ENCODE measurements at places on chromosomes 7 and 10.

GRCh38 chr10:119396008-119396708, 146.4 kb downstream of the RGS10 start:
- no peak for DNase-seq

DNA sequence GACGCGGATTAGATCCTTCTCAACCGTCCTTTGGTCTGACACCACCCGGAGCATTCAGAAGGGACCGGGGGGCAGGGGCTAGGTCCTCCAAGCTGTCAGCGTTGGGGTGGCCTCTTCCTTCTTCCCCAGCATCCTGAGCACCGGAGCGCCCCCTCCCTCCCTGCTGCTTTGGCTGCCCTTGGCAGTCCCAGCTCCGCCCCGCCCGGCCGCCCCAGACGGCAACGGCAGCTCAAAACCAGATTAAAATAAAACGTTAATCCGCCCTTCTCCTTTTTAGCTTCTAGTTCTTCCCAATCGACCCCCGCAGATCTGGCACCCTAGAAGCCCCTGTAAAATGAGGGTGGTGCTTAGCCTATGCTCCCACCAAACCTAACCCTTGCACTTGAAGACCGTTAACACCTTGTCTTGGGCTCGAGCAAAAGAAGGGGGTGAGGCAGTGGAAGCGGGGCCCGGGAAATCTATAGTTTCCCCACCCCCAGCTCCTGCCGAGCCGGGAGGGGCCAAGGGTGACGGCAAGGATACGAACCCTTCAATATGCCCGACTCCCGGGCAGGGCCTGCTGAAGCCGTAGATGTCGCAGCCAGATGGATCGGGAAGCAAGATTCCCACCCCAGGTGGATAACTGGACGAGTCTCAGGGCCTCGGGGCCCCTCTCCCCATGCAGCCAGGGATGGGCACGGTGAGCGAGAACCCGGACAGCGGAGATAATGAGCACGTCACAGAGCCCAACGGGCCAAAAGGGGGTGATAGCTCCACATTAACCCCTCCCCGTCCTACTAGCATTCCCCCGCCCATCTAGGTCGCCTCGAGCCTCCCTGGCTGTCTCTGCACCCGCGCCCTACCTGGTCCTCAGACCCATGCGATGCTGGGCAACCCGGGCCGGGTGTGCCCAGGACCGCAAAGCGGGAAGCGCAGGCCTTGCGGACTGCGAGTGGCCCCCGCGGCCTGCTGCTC, 169.7 kb downstream of the NRF1 start:
- DNase-seq: no peak

DNA sequence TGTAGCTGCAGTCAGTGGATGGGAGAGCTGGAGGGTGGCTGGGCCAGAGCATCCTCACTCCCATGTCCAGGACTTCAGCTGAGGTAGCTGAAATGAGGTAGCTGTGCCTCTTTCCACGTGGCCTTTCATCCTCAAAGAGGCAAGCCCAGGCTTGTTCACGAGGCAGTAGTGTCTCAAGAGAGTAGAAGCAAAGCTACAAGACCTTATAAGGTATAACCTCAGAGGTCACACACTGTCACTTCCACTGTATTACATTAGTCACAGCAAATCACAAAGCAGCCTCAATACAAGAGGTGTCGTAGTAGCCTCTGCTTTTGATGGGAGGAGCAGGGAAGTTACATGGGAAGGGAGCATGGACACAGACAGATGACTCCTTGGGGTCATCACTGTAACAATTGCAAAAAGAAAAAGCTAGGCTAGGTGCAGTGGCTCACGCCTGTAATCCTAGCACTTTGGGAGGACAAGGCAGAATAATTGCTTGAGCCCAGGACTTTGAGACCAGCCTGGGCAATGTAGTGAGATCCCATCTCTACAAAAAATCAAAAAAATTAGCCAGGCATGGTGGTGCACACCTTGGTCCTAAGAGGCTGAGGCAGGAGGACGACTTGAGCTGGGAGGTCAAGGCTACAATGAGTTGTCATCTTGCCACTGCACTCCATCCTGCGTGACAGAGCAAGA, 97.5 kb downstream of the SKIDA1 start:
- no peak for DNase-seq

DNA sequence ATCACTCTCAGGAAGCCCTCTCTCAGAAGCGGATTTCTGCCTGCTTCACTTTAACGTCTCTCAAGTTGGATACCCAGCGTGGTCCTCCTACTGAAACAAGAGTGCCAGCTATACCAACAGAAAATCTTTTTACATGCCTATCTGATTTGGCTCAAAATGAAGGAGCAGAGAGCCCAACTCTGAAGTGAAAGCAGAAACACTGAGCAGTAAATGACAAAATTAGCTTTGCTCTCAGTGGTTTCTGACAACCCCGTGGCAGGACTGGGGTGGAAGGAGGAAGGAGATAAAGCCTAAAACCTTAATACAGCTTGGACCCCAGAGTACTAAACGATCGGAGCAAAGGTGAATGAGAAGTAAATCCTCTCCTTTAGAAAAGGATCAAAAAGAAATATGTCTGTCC, 25.1 kb upstream of the GPR37 start:
- no peak for DNase-seq

- no peak for DNase-seq
These were observed 529.9 kb downstream of the XPNPEP1 start for GRCh38 chr10:109393425-109393824.

GRCh38 chr7:30412782-30413504, 65.6 kb downstream of the NOD1 start:
- DNase-seq: no peak

GRCh38 chr7:128827248-128827958, 2.8 kb upstream of the FLNC start:
- DNase-seq: no peak

- no peak for DNase-seq
These were observed 41.9 kb downstream of the IQUB start for GRCh38 chr7:123492485-123492884.

DNA sequence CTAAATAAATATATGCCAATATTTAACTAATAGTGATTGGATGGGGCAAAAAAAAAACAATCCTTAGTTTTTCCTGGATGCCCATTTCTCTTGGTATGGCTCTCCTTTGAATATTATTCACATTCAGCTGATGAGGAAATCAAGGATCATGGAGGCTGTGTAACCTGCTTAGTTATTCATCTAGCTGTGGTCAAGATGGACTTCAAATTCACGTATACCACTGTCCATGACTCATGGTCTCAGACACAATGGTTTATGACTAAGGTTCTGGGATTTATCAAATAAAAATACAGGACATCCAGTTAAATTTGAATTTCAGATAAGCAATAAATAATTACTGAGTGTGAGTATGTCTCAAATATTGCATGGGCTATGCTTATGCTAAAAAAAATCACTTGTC, 191.5 kb upstream of the CELF2 start:
- DNase-seq: no peak

- no peak for DNase-seq
These were observed 19.8 kb downstream of the MDFIC start for GRCh38 chr7:114941692-114942091.

DNA sequence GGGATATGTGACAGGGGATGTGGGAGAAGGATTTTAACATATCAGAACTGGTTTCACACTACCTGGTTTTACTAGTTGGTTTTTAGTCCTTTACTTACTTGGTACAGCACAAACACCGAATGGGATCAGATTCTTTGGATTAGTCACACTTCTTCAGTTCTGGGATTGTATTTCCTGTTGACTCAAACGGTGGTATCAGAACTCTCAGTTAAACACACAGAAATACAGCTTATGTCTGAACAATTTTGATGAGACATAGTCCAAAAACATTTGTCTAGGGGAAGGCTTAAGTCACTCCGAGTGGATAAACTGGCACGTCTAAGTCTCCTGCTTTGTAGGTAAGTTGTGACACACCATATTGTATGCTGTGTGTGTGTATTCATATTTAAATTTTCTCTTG, 480.5 kb downstream of the PHTF2 start:
- no peak for DNase-seq

GRCh38 chr10:49610458-49611165, 502 bp downstream of the SLC18A3 start:
- no peak for DNase-seq

DNA sequence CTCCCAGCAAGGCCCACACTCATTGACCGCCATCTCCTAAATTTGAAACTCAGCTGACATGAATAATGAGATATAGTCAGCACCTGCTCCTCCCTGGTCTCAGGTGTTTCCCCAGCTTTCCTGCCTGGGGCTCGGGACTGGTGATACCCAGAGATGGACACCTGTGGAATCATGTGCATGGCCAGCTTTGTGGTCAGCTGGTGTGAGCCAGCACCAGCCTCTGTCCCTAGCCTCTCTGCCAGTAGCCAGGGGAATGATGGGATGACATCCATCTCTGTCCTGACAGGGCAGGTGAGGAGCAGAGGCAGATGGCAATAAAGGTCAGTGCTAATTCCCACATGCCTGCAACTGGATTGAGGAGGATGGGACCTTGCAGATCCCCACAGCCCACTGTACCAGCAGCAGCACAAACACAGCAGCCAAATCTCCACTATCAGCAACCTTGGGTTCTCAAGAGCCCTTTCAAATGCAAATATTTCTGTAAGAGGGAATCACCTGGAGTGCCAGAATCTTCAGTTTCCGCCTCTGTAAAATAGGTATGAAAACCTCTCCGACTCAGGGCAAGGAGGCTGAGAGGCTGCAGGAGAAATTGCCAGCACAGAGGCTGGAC, 329.2 kb upstream of the ZMIZ1 start:
- DNase-seq: no peak

DNA sequence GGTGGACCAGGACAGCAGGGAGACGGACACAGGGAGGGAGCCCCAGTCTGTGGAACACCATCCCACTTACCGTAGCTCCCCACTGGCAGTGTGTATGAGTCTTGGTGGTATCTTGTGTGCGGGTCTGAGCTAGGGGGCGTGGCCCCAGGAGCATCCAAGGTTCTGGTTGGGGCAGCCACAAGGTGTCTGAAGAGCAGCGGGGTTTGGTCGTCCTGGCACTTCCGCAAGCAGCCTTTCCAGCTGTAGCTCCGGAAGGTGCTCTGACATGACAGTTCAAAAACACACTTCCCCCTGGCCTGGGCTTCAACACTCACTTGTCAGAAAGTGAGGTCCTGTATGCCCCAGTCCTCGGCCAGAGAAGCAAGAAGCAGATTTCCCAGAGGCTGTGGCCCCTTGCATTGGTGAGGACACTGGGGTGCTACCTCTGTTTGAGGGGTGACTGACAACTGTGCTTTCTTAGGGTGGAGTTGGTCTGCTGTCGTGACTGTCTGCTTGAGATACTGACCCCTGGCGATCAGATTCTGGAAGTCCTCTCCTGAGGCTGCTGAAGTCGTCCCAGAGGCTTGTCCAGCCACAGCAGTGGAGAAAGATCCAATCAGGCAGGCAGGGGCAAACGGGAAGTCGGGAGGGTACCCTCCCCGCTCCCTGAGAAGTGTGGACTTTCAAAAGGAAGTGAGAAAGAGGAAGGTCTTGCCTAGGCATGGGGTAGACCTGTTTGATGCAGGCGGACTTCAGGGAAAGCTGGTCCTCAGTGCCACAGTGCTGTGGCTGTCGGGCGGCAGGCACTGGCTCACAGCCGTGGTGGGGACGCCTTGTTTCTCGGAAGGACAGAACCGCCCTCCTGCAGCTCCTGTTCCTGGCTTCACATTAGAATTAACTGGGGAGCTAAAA, 51.4 kb upstream of the PFKFB3 start:
- no peak for DNase-seq

DNA sequence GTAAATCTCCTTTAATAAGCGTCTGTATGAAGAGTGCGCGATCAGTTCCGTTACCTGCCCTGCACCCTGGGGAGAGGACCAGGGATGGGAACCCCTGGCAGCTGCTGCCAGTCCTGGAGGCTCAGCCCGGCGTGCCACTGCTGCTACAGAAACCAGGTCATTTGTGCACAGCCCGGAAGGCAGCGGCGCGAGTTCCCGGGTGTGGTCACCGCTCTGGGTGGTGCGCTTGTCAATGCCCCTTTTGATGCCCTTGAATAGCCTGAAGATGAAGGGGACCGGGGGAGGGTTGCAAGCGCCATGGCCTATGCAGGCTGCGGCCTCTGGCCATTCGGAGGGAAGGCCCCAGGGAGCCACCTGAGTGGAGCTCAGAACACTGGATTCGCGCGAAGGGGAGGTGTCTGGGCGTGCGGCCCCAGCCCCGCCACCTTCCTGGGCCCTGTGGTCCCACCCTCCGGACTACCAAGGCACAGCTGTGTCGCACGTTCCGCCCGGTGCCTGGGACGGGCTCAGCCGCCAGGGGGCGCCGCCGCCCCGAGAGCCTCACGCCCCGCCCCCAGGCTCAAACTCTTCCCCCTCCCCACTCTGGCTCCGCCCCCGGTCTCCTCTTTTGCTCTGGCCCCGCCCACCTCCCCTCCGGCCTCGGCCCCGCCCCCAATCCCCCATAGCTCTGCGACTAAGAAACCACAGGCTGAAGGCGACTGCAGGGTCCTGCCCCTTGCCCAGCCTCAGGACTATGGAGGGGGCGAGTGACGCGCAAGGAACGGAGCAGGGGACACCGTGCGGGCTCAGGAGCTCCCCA, 16.5 kb downstream of the AP5Z1 start:
- peak; percentile 71 for DNase-seq

DNA sequence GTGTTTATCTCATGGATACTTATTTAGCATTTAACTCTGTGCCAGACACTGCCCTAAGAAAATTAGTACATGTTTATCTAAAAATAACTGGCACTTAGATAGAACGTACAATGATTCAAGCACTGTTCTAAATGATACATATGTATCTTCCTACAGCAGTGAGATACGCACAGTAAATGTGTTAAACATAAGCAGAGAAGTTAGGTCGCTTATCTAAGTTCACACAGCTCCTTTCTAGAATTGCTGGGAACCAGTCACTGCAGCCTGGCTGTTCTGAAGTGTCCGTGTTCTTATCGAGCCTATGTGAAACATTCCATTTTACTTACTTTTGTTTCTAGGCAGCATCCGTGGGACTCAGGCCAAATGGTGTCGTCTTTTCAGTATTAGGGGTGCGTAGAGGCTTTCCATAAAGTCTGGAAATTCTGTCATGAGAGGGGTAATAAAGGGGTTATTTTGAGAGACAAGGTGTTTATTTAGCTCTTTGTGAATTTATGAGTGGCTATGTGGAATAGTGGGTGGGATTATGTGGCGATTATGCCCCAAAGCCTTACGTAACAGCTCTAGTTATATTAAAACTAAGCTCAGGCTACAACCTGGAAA, 186.9 kb downstream of the SND1 start:
- no peak for DNase-seq

Measured in stimulated activated CD4-positive, alpha-beta T cell treated with anti-CD3 and anti-CD28 coated beads, Interleukin-1b, Interleukin-23, amount 100 ng/mL, for 24 hours (primary cell).